ENCODE measurements at places on chromosomes 1 and 21.
A peak's percentile ranks its signal among the peaks of the same experiment; 100 is the strongest.

DNA sequence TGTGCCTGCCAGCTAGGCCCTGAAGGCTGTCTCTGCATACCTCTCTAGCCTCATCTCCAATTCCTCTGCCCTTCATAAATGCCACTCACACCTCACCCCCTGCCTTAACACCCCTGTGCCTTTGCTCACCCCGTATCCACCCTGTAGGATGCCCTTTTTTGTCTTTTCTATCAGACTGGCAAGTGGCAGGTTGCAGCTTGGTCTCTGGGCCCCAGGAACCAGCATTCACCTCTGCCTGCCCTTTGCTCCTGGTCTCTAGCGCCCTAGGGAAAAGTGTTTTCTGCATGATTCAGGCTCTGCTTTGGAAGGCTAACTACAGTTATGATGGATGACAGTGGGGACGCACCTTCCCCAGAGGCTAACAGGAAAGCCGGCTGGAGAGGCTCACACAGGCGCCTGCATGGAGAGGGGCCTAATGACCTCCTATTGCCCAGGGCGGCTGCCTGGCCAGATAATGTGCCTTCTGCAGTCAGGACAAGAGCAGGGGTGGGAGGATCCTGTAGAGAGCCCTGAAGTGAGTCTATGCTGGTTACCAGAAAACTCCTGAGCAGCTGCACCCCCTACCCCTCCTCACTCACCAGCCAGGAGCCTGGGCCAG, 11.2 kb downstream of the KANK4 start:
- DNase-seq, result no peak

- no peak for DNase-seq
Measured at GRCh38 chr1:6328091-6328490, 65.5 kb downstream of the ACOT7 start.

- DNase-seq, result no peak
Measured at GRCh38 chr1:46807046-46807972, 8.5 kb downstream of the CYP4B1 start.

DNA sequence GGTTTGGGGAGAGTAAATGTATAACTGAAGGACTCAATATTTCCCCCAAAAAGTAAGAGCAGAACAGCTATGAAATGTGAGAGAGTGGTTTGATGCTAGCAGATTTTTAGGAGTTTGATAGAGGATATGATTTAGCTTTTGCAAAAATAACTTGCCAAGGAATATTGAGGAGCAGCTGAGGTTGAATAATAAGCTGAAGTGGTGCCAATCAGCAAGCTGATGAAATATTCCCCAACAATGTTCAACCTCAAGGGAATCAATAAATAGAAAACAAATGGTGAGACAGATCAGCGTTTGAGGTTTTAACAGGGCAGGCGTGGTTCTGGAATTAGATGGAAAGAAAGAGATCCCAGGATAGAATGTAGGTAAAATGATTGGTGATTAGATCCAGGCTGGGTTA, 413.4 kb upstream of the ADAMTS5 start:
- DNase-seq, result no peak

DNA sequence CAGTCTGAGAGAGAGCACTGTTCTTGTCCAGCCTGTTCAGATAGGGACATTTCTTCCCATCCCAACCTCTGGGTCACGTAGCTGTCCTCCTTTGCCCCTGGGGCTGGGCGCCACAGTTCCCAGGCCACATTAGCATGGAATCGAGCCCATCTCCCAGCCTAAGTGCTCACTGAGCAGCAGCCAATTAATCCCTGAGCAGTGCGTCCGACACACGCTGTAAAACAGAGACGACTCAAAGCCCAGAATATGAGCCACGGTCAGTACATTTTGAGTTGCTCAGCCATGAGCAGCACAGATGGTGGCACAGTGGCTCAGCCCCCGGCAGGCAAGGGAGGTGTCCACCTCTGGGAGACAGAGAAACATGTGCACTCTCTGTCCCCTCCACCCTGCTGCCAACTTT, 267.4 kb downstream of the NPHP4 start:
- DNase-seq, result no peak

GRCh38 chr1:47622776-47623556, 185.1 kb downstream of the FOXD2 start:
- DNase-seq, result peak; percentile 29

- DNase-seq, result no peak
Measured at GRCh38 chr1:202599669-202600431, 110.4 kb downstream of the SYT2 start.

DNA sequence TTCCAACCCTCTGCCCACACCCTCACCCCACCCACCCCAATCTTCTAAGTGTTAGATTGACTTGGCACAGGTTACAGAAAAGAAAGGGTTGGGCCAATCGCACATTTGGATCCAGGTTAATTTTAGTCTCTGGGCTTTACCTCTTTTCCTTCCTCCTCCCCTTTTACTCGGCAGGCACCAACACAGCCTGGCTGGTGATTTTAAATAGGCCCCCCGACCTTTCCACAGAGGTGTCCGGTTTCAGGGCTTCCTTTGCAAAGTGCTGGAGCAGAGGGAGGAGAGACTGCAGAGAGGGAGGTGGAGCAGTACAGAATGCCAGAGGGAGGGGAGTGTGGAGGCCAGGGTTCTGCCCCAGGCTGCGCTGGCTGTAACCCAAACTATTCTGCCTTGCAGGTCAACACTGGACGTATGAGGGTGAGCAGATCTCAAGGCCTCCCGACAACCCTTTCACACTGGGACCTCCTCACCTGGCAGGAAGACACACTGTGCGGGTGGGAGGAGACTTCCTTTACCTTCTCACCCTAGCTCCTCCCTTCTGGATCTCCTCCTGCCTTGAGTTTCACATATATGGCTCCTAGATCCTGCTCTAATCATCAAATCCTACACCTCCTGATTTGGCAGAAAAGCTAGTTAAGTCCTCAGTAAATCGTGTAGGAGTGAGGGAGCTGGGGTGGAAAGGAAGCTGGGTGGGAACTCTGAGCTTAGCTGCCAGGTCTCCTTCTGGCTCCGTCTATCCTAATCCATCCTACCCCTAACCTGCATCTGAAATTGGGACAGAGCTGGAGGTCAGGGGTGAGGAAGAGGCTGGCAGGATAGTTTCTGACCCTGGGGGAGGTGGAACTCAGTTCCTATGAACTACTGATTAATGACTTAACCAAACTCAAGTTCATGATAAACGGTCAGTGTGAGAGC, 2.4 kb downstream of the CA14 start:
- no peak for DNase-seq

GRCh38 chr1:214638459-214638807, 35.4 kb downstream of the CENPF start:
- DNase-seq, result no peak

GRCh38 chr1:164366014-164366413, 193.0 kb upstream of the PBX1 start:
- no peak for DNase-seq
